ENCODE measurements at places on chromosomes 1 and 21.
A peak's percentile ranks its signal among the peaks of the same experiment; 100 is the strongest.

- no peak for DNase-seq
These were observed 393.2 kb downstream of the RWDD3 start for GRCh38 chr1:95627244-95627643.

- no peak for DNase-seq
These were observed 24.0 kb downstream of the PGLYRP3 start for GRCh38 chr1:153288634-153289275.

- DNase-seq: no peak
These were observed 82.4 kb downstream of the OBSCN start for GRCh38 chr1:228289996-228290881.

- DNase-seq: no peak
These were observed 9.4 kb downstream of the CYP2J2 start for GRCh38 chr1:59917026-59917784.

DNA sequence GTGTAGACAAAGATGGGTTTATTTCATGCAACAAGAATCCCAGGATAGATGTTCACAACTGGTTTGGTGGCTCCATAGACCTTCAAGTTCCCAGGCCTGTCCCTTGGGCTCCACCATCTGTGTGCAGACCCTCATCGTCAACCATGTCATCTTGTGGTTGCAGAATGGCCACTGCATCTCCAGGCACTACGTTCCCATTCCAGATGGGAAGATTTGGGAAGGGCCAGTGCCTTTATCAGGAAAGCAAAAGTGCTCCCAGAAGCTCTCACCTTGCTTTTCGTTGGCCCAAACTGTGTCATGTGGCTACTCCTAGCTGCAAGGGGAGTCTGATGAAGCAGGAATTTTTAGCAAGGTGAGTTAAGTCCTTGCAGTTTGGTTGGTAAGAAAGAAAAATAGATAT, 12.8 kb downstream of the TMCC2 start:
- DNase-seq: no peak

DNA sequence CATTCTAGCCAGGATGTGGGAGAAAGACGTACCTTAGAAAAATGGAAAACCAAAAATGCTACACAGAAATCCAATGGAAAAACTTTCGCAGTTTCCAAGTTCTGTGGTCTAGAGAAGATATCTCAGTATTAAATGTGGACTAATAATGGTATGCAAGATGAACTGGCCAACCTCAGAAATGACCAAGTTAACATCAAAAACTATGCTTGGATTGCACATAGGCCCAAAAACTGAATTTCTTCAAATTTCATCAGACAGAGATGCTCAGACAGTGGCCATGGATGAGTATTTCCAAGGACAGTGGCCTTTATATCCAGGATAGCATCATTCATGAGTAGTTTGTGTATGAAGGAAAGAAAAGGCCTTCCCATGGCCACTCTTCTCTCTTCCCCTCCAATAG, 132.2 kb downstream of the TIAM1 start:
- no peak for DNase-seq

DNA sequence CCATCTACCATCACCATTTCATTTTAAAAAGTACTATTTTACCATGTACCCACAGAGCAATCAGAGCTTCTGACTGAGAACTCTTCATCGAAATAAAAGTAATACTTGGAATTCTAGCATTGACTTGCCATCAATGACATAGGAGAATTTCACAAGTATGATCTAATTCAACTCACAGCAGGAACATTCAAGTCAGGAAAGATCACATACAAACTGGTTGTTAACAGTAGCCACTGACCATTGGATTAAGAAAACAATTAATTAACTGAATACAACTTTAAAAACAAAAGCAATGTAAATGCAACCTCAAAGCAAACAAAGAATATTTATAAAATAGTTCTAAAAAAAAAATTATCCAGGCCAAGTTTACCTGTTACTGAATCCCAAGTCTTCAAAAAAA, 18.8 kb downstream of the RNF115 start:
- no peak for DNase-seq

DNA sequence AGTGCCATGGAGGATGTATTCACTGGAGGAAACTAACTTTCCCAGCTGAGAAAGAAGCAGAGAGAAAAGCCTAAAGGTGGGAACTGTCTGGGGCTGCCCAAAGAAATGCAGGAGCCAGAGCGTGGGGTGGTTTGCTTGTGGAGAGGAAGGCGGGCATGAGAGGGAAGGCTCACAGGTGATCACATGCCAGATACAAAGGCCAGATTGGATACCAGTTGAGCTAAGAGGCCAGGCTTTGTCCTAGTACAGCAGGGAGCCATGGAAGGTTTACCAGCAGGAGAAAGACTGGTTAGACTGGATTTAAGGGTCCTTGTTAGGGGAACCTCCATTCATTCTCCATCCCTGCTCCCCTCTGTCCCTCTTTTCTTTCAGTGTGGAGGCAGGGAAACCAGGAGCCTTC, 66.4 kb downstream of the BEND5 start:
- no peak for DNase-seq

DNA sequence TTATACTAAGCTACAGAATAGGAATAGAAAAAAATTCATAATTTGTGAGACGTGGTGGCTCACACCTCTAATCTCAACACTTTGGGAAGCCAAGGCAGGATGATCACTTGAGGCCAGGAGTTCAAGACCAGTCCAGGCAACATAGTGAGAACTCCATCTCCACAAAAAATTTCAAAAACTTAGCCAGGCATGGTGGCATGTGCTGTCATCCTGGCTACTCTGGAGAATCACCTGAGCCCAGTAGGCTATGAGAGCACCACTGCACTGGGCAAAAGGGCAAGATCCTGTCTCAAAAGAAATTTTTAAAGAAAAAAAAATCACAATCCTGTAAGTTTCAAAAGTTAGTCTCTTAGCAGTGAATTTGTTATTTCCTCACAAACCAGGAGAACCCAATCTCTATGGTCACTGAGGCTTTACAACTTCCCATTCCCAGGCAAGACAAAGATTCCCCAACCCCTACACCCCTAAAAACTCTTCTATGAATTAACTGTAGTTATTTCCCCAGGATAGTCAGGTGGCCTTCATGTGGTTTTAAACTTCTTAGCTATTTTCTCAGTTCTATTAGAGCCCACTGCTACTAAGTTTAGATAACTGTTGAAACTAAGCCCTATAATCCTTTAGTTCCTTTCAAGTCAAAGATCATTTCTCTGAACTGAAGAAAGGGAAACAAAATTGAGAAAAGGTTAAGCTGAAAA, 74.5 kb downstream of the FOXJ3 start:
- DNase-seq: no peak

- DNase-seq: peak; percentile 39
These were observed 459 bp downstream of the SERBP1 start for GRCh38 chr1:67429528-67430357.

- no peak for DNase-seq
These were observed 20.7 kb upstream of the SLC19A1 start for GRCh38 chr21:45562965-45563364.

DNA sequence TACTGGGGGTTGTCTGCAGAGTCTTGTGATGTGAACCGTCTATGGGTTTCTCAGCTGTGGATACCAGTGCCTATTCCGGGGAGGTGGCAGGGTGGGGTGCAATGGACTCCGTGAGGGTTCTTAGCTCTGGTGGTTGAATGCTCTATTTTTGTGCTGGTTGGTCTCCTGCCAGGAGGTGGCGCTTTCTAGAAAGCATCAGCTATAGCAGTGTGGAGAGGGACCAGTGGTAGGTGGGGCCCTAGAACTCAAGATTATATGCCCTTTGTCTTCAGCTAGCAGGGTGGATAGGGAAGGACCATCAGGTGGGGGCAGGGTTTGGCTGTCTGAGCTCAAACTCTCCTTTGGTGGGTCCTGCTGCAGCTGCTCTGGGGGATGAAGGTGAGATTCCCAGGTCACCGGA, 127.3 kb upstream of the PLD5 start:
- DNase-seq: no peak

- DNase-seq: no peak
These were observed 95.9 kb downstream of the GIPC2 start for GRCh38 chr1:78141531-78142231.

DNA sequence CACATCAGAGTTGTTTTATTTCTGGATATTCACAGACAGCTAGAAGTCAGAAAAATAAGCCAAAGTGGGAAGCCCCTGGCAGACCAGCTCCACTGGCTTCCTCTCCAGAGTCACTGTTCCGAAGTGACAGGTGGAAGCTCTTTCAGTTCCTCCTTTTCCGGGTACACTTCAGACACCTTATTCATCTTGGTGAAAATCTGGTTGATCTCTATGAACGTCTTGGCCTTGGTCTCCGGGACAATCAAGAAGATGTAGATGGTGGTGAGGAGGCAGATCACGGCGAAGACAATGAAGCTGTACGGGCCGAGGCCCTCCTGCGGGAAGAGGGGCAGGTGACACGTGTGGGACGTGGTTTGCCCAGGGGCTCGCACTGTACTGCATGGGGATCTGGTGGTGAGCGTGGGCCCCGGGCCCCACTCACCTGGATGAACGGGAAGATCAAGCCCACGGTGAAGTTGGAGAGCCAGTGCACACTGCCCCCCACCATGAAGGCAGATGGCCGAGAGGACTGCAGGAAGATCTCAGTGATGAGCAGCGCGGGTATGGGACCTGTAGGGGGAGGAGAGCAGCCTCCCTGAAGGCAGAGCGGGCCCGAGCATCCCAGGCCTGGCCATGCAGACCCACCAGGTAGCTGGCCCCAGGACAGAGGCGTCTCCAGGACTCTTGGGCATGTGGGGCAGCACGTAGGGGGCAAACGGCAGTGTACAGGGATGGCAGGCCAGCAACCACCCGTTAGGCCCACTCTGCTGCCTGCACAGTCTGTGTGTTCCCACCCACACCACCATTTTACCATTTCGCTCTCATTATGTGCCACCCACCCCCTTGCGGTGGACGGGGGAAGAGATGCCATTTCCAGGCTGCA, 11.5 kb upstream of the SLC2A7 start:
- no peak for DNase-seq

GRCh38 chr1:185334182-185334581, 17.1 kb upstream of the IVNS1ABP start:
- no peak for DNase-seq

GRCh38 chr21:33268737-33269441, 2.7 kb downstream of the IL10RB start:
- DNase-seq: peak; percentile 27

DNA sequence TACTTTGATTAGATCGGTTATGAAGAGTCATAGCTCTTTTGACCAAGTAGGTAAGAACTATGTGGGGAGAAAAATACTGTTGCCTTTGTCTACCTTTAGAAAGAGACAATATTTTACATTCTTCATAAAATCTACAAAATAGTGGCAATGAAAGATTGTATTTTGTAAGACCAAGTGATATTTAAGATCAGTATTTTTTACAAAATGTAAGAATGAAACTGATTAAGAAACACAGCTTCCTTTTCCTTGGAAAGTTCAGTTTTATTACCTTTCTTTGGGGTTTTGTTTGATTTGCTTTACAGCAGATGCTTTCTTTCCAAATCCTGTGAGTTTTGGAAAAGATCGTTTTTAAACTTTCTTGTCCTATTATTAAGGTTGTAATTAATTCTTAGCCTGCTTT, 69.8 kb downstream of the SLC35A3 start:
- no peak for DNase-seq

DNA sequence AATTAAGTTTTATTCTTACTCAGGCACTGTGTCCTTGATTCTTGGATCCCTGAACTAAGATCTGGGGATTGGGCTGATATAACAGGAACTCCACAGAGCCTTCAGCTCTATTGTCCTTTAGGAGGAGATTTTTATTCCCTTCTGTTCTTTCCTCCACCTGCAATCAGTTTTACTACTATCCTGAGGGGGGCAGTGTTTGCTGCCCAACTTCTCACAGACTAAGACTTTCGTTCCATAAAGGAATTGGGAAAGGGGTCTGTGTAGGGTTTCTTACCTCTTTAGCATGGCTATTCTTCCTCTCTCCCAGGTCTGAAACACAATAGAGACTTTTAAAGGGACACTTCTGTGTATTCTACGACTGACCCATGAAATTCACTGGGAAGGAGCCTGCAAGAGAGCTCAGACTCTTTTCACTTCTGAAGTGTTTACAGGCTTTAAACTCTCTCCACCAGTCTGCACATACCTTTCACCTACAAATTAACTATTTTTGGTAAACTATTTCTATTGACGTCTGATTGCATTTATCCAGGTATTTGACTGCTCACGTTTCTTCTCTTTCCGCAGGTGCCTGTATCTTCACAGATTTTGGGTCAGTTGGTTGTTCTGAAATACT, 103.3 kb upstream of the DEPDC1 start:
- no peak for DNase-seq

DNA sequence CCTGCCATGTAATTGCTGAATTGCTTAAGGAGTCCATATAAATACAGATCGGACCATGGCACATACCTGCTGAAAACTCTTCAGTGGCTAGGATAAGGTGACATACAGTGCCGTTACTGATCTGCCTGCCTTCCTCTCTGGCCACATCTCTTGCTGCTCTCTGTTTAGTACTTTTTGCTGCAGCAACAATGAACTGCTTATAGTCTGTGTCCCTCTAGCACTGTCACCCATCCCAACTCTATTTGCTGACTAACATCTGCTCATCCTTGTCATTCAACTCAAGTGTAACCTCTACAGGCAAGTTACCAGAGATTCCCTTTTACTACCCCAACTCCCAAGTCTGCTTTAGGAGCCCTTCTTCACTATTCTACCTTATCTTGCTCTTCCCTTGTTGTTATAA, 65.6 kb downstream of the GTF2B start:
- DNase-seq: no peak
